Prostate gland (tissue), 2 donors: ENCODE measurements at places on chromosomes 6 and 20.

GRCh38 chr6:52663120-52663935, 7.6 kb upstream of the TMEM14A start:
- peak; percentile 46 for DNase-seq

GRCh38 chr6:52423971-52424381, 3.8 kb downstream of the EFHC1 start:
- DNase-seq: no peak

GRCh38 chr6:108945681-108946159, 97.5 kb downstream of the ARMC2 start:
- DNase-seq: peak; percentile 60

DNA sequence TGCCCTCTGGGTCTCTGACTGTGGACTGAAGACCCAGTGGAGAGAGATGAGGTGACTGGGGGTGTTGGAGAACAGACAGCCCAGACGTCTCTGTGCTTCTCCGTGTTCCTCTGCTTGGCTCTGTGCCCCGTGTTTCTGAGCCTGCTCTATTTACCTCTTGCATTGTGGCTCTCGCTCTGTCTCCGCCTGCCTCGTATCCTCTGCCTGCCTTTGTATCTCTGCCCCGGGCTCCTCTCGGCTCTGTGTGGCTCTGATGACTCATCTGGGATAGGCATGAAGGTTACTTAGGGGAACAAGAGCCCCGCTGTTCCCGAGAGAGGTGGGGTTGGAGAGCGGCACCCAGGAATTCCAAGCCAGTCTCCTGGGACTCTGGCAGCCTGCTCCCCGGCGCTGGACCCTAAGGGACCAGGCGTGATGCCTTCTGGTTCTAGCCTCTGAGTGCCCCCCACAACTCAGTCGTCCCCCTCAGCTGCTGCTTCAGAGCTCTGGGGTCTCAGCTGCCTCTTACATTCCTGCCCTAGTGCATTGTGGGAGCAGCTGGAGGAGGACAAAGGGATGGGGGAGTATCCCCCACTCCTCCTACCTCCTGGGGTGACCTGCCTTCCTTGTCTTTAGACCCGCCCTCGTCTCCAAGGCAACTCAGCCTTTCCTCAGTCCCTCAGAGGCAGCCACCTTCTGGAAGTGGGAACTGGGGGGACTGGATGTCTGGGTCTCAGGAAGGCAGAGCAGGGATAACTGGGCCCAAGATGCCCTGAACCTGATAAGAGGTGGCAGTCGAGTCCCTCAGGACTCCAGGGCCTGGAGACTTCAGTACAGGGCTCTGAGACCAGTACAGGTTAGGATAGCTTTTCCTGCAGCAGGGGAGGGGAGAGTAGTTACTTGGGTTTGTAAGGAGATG, 1.9 kb downstream of the DDR1 start:
- DNase-seq: peak; percentile 94

- DNase-seq: no peak
These were observed 14.6 kb upstream of the TXLNB start for GRCh38 chr6:139306291-139306981.

DNA sequence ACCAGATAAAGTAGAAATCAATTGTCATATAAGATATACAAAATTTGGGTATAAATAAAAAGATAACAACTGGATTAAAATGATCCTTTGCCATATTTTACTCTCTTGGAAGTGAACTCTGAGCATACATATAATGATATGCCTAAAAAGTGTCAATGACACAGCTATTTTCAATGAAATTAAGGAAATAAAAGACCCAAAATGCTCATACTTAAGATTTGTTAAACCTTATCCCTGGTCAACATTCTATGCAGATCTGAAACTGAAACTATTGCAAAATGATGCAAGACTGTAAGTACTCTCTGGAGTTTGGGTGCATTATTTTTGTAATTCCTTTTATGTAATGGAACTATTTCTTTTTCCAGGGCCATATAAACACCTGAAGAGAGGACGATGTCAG, 119.0 kb upstream of the SGK1 start:
- DNase-seq: no peak

GRCh38 chr6:23534351-23534750, 591.7 kb upstream of the NRSN1 start:
- DNase-seq: no peak

DNA sequence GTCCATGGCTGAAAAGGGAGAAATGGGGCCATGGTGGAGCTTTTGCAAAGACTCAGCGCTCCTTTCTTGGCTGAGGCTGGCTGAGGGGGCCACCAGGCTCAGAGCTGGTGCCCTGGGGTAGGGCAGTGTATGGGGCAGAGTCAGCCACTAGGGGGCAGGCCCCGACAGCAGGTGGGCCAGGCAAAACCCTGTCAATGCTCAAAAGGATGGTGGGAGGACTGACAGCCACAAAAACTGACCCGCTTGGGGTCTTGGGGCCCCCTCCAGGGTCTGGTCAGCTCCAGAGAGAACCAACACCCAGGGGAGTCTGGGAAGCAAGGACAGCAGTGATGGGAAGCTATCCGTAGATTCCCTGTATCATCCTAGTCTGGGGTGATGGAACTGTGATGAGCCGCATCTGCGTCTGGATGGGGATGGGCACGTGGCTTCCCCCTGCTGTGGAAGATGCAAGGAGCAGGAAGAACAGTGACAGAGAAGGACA, 306.9 kb downstream of the DHX35 start:
- peak; percentile 40 for DNase-seq

DNA sequence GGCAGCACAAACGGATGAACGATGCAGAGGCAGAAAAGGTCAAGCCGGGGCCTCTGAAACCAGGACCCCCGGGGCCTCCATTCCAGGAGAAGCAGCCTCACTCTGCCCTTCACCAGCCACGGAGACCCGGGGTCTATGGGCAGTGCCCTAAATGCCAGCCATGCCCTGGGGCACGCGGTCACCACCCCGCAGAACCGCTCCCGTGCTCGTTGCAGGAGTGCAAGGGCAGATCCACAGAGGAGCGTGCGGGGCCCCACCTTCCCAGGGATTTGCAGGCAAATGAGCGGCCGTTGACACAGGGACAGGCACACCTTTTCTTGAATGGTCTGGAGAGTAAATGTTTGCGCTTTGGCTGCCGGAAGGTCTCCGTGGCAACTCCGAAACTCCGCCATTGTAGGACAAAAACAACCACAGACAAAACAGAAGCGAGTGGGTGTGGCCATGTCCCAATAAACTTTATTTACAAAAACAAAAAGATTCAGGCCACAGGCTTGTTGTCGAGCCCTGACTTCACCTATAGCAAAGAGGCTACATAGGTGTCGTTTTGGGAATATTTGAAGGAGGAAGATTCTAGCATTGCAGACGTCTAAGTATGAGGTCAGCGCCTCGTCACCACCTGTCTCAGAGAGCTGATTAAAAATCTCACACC, 163.3 kb downstream of the TAF4 start:
- no peak for DNase-seq

DNA sequence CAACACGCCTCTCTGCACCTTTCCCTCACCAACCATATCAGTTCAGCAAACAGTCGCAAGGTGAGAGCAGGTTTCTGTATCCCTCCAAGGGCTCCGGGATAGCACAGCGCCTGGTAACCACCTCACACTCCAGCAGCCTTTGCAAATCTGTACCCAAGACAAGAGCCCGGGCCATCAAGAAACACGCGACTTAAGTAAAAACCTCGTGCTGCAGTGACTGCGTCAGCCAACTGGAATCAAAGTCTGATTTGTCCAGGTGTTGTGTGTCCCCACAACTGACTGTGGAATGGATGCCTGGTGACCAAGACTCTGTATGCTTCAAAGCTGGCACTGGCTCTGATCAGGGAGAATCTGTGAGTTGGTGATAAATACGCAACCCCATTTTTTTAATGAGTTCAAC, 74.1 kb downstream of the NINL start:
- DNase-seq: no peak

DNA sequence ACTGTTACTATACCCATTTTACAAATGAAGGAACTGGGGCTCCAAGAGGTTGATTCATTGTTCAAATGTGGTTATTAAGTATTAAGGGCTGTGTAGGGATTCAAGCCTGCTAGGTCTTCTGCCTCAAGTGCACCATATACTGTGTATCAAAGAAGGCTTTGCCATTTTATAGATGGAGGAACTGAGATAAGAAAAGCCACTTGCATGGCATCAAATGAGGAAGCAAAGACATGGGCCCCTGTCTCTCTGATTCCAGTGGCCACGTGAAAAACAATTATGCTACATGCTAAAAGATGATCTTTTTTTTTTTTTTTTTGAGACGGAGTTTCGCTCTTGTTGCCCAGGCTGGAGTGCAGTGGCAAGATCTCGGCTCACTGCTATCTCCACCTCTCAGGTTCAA, 67.0 kb downstream of the TMEM200A start:
- no peak for DNase-seq

GRCh38 chr20:2751878-2752566, 48.4 kb downstream of the CPXM1 start:
- peak; percentile 52 for DNase-seq

GRCh38 chr6:35736253-35736894, 458 bp upstream of the ARMC12 start:
- peak; percentile 76 for DNase-seq

- no peak for DNase-seq
These were observed 246.6 kb upstream of the JAG1 start for GRCh38 chr20:10920396-10920795.

DNA sequence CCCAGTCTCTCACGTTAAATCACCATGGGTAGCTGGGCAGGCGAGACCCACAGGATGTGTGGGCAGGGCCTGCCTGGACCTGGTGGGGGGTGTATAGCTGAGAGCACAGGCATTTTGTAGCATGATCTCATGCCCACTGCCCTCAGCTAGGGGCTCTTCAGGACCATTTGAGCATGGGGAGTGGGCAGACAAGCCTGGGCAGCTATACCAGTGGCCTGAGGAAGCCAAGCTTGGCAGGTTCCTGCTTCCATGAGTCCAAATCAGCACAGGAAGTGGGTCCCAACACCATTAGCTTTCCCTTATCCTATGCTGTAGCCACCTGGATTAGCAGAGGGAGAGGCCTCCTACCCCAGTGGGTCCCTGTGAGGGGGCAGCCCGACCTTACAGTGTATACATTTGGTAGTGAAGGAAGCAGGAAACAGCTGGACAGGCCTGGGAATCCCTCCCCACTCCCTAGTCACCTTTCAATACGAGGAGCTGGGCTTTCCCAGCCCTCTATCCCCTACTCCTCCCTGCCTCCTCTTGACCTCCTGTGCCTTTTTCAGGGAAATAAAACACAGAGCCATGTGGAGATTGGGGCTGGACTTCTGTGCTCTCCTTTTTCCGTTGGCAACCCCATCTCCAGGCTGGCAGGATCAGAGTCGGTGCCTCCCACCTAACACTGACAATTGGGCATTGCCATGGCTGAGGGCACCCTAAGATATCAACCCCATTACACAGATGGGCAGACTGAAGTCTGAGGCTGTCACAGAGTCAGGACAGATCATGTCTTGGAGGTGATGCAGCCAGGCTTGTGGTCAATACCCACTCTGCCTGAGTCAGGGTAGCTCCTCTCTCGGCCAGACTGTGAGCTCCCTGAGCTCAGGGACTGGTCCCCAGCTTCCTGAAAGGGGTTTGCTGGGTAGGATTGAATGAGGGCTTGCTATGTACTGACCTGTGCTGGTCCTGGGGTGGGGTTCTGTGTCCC, 59.8 kb downstream of the MRPL14 start:
- no peak for DNase-seq

GRCh38 chr20:24790746-24791283, 158.3 kb upstream of the CST7 start:
- no peak for DNase-seq
